ENCODE measurements at places on chromosomes 16 and 17.

DNA sequence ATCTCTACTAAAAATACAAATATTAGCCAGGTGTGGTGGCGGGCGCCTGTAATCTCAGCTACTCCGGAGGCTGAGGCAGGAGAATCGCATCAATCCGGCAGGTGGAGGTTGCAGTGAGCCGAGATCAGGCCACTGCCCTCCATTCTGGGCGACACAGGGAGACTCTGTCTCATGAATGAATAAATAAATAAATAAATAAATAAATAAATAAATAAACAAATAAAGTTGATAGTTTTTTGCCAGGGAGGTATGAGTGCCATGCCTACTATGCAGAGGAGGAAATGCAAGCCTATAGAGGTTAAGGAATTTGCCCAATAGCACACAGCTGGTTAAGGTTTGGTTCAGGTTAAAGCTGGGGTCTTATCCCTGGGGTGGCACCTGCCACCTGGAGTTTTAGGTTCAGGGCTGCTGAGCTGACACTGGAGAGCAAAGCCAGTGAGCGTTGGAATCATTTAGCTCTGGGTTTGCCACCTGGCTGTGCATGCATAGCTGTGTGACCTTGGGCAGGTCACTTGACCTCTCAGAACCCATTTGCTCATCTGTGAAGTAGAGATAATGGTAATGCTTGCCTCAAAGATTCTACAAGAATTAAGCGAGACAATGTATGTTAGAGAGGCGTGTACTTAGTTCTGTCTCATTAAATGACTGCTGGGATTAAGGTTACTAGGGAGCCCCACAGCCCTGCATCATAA is 1.2 kb downstream of the OTOA start:
- DNase-seq, result no peak

DNA sequence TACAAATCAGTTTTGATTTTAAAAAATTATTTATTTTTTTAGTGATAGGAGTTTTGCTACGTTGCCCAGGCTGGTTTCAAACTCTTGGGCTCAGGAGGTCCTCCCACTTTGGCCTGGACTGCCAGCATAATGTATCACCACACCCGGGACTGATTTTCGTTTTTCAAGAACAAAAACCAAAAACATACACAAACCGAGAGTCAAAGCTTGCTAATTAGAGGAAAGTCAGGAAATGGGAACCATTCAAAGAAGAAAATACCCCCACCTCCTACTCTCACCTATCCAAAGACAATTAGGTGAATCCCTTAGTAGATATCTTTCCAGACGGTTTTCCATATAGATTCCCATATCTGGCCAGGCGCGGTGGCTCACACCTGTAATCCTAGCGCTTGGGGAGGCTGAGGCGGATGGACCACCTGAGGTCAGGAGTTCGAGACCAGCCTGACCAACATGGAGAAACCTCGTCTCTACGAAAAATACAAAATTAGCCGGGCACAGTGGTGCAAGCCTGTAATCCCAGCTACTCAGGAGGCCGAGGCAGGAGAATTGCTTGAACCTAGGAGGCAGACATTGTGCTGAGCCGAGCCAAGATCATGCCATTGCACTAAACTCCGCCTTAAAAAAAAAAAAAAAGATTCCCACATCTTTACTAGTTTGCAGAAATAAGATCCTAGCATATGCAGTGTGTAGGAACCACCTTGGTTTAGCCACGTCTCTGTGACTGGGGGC is 883 bp upstream of the SPN start:
- no peak for DNase-seq

GRCh38 chr17:81533339-81534141 is 5.4 kb downstream of the FSCN2 start:
- DNase-seq, result no peak

DNA sequence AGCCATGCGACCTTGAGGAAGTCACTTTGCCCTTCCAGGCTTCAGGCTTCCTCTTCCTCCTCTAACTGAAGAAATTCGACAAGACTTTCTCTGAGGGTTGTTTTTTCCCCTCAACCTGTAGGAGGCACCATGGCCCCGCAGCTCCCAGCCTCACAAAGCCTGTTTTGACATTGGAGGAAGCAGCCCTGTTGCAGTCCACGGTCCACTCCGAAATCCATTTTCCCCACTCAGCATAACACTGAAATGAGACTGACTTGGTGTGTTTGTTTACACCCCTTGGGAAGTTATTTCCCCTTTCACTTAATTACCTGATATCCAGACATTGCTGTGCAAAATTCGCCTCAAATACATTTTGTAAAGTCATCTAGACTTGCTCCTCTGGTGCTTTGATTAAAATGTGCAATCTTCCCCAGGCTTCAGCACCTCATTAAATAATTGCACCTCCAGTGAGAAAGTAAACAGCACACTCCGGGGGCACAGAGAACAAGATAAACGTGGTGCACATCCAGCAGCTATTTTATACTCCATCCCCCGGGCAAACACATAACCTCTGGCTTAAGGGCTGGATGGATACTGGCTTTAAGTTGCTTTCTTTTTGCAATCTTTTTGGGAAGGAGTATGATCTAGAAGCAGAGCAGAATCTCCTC is 41.4 kb upstream of the PIRT start:
- DNase-seq, result no peak

GRCh38 chr16:55497558-55497957 is 11.3 kb upstream of the LPCAT2 start:
- DNase-seq, result no peak

DNA sequence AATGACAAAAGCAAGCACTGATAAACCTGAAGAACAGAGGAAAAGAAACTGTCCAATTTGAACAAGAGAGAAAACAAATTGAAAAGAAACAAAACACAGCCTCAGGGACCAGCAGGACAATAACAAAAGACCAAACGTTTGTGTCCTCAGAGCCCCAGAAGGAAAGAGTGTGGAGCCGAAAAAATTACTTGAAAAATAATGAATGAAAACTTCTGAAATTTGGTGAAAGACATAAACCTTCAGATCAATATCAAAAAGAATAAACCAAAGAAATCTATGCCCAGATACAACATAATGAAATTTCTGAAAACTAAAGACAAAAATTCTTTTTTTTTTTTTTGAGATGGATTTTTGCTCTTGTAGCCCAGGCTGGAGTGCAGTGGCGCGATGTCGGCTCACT is 45.6 kb downstream of the CCDC57 start:
- DNase-seq, result no peak

GRCh38 chr16:49855822-49856671 is at the start of gene ZNF423:
ZNF423 (minus strand) TSS chr16:49856112; CDS start chr16:49855774, 338 bp downstream.
- no peak for DNase-seq

- DNase-seq, result no peak
Observed at GRCh38 chr16:52652033-52652432, 105.1 kb upstream of the TOX3 start.

DNA sequence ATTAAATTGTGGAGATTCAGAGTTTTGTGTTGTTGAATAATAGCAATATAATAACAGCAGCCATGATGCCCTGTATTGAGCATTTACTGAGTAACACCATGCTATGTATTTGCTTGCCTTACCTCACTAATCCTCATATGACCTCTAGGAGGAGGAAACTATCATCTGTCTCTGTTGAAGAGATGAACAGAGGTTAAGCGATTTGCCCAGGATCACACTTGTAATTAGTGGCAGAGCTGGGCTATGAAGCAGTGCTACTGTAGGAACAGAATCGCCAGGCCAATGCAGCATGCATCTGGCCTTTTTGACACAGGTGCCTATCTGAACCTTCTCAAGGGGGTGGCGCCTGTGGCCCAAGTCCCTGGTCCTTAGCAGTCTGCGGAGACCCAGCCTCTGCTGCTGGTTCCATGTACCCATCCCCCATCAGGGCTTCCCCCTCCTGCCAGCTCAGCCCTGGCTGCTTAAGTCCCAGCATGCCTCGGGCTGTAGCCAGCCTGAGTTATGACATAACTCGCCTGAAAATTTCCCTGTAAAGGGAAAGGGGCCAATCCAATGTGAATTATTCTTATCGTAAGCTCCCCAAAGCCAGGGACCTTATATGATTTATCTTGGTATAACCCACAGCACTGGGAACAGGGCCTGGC is 50.4 kb upstream of the HS3ST2 start:
- no peak for DNase-seq

DNA sequence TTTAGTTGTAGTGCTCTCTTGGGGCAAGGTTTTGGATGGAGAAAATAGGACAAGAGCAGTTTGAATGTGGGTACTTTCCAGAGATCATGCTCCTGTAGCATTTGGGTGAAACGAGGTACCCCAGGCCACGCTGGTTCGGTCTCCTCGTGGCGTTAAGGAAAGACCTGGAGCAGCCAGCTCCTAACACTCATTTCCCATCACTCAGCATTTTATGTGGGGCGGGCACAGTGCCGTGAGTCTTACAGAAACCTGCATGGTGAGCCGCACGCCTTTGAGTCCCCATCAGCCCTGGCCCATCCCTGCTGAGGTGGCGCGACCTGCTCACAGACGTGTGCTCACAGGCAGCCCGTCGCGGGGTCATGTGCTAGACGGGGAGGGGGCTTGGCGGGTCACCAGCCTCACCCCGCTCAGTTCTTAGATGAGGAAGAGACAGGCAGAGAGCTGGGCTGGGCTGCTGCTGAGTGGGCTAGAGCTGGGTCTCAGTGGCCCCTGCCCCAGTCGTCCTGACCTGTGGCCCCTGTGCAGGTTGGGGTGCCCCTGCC is 37.3 kb downstream of the TBCD start:
- no peak for DNase-seq

DNA sequence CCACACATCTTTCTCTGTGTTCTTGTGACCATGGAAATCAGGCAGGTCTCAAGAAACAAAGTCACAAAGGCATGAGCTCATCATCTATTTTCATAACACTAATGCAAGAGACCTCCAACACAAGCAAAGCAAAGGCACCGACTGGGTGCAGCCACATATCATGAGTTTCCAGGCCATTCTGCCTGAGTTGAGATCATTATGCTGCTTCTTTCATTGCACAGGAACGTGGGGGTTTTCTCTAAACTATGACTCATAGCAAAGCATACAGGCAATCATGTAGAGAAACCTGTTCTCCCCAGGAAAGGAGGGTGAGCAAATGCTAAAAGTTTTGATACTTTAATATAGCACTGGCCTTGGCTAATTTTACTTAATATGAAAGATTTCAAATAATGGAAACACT is 60.7 kb downstream of the GRIN2A start:
- no peak for DNase-seq

- no peak for DNase-seq
Observed at GRCh38 chr16:84640145-84640544, 8.2 kb upstream of the KLHL36 start.

- no peak for DNase-seq
Observed at GRCh38 chr17:5352681-5353289, 66.7 kb downstream of the NUP88 start.

- DNase-seq, result no peak
Observed at GRCh38 chr17:58334661-58335060, 6.1 kb upstream of the TSPOAP1 start.

All from GM13977 (cell line).